ENCODE measurements at places on chromosomes 3 and 15. TPM values are rescaled to one million over a fixed set of nuclear protein-coding genes. Genes with fewer than 3 reads are reported as not detected.
A peak's percentile ranks its signal among the peaks of the same experiment; 100 is the strongest.

Gene DOCK3
- 0.69 TPM for total RNA-seq

DNA sequence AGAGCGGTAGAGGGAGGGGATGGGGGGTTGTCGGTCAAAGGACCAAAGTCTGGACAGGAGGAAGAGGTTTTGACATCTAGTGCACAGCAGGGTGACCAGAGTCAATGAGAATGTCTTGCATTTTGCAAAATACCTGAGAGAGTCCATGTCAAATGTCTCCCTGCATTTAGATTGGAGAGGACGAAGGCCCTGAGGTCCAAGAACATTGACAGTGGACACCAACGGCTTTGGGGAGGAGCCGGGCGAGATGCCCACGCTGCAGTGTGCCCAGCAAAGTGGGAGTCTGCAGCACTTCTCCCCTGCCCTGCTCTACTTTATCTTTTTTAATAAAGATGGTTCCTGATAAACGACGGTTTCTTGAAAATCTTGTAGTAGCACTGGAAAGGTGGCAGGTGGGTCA, 67.4 kb upstream of the TAMM41 start:
- DNase-seq, result no peak

DNA sequence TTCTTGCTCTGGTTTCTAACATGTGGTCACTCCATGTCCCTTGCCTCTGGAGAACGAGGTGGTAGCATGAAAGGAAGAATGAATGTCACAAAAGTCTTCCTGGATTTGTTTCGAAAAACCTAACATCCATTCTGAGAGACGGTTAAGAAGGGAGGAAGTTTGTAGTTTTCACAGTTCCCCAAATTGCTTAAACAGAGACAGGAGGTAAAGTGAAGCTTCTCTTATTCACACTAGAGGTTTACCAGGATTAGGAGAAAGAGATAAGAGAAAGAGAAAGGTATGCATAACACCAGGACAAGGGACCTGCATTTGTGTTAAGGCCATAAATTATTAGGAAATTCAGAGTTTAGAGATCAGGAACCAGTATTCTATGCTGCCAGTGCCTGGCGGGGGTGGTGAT, 228.1 kb downstream of the CPNE4 start:
- no peak for DNase-seq

Gene RTP4
- total RNA-seq, result 1.1 TPM

DNA sequence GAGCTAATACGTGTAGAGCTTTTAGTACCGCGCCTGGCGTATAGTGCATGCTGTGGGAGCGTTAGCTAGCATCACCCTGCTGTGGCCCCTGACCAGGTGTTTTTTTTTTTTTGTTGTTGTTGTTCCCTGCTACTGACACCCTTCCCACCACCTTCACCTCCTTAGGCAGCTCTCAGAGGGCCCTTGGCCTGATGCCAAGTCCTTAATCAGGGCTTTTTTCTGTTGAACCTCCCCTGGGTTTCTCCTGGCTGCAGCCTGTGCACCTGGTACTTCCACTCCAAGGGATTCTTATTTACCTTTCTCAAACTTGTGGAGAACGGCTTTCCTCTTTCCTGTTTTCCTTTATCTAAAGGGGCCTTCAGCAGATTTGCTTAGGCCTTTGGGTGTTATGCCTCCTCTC, 53.3 kb downstream of the SLC7A14 start:
- DNase-seq, result no peak

Gene SPESP1
- 0.75 TPM for total RNA-seq

GRCh38 chr3:76203578-76203977, 418.2 kb upstream of the ZNF717 start:
- peak; percentile 4 for DNase-seq

- DNase-seq, result peak; percentile 45
Observed at GRCh38 chr3:28835751-28836150, 445.1 kb upstream of the RBMS3 start.

DNA sequence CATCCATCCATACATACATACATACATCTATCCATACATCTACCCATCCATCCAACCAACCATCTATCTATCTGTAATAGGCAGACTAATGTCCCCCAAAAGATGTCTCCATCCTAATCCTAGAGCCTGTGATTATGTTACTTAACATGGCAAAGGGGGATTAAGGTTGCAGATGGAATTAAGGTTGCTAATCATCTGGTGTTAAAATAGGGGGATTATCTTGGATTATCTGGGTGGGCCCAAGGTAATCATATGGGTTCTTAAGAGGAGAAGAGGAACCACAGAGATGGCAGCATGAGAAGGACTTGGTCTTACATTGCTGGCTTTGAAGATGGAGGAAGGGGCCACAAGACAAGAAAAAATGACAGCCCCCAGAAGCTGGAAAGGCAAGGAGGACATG, 14.7 kb upstream of the RPL29 start:
- no peak for DNase-seq

GRCh38 chr15:96342406-96343112, 12.1 kb downstream of the NR2F2 start:
- DNase-seq, result no peak
